ENCODE measurements at places on chromosomes 3 and 15. TPM values are rescaled to one million over a fixed set of nuclear protein-coding genes. Genes with fewer than 3 reads are reported as not detected.

The KLF15 gene
- total RNA-seq, result 21.9 TPM

DNA sequence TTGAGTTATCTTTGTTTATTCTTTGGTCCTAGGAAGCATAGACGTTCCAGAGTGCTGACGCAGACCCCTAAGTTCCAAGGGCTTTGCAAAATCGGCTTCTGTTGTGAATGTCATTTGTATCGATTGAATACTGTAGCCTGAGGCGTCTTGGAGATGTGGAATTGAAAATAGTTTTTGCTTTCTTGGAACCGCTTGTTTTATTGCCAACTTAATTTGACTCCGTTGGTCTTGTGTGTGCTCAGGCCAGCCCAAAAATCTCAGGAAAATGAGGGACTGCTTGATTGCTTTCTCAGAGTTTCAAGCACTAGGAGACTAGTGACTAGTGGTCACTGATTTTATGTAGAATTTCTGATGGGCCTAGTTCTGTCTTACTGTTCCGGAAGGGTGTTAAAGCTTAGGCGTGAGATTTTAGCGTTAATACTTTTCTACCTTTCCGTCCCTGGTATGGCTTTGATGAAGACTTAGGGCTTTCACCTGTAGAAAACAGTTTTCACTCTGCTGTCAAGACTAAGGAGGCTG is 263 bp upstream of the UTS2B start:
- DNase-seq, result no peak

The TMEM108 gene
- total RNA-seq, result 1.1 TPM

GRCh38 chr3:46561511-46561910 is 4.6 kb downstream of the LRRC2 start:
- no peak for DNase-seq

GRCh38 chr3:119184796-119185570 is 11.6 kb downstream of the UPK1B start:
- no peak for DNase-seq

The LHFPL4 gene
- total RNA-seq, result 0.70 TPM

GRCh38 chr15:66237513-66238235 is 15.9 kb downstream of the MEGF11 start:
- no peak for DNase-seq

The RETNLB gene
- total RNA-seq, result 17.1 TPM

The LRTM1 gene
- total RNA-seq, result not detected

The CCR9 gene
- total RNA-seq, result 0.12 TPM

GRCh38 chr3:142315083-142315482 is 89.7 kb upstream of the GK5 start:
- no peak for DNase-seq

DNA sequence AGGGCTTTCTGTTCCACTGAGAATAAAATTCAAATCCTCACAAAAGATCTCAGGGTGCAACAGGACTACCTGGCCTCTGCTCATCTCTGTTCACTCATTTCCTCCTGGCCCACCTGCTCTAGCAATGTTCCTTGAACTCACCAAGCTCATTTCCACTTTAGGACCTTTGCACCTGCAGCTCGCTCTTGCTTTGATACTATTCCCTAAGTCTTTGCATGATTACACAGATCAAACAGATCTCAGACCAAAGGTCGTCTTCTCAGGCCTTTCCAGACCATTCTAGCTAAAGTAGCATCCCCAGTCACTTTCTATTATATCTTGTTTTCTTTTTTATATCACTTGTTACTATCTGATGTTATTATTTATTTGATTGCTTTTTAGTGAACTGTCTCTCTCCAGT is 54.7 kb downstream of the B3GNT5 start:
- DNase-seq, result peak; percentile 81

- DNase-seq, result no peak
Measured at GRCh38 chr3:64895106-64895990, 207.5 kb upstream of the ADAMTS9 start.

DNA sequence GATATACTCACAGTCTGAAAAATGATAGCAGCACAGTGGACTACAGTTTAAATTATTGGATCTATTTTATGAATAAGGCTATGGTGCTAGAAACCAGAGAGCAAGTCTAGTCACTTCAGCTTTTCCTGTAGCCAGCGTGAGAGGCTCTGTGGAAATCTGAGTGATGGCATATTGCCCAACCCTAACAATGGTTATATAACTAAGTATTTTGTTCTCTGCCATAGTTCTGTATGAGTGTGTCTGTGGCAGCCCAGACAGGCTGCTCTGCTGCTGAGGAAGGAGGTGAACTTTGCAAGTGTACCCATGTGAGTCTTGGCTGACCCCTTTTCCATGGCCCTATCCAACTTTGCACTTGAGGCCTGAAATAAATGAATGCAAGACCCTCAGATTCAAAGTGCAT is 105.7 kb downstream of the LRTM1 start:
- DNase-seq, result no peak

The CILP gene
- total RNA-seq, result 14.7 TPM

GRCh38 chr15:34085746-34086145 is 15.9 kb downstream of the EMC7 start:
- DNase-seq, result no peak

- DNase-seq, result no peak
Measured at GRCh38 chr3:188446014-188446413, 292.1 kb downstream of the LPP start.

GRCh38 chr3:127395663-127396355 is 108.0 kb upstream of the PRR20G start:
- DNase-seq, result peak; percentile 20

DNA sequence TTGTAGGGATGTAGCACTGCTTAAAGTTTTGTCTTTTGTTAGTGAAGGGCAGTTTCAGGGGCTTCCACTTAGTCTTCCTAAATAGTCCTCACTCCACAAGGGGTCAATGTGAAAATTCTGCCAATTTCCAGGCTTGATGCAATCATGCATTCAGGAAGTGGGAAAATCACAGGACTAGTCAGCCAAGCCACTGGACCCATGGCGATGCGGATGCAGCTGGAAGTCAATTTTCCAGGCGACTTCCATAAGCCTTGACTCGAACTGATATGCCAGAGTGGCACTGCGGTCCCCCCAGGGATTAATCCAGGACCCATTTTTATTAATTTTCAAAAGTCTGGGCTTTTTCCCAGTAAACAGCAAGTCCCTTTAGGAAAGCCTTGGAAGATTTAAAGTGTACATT is 26.1 kb downstream of the GBE1 start:
- no peak for DNase-seq

DNA sequence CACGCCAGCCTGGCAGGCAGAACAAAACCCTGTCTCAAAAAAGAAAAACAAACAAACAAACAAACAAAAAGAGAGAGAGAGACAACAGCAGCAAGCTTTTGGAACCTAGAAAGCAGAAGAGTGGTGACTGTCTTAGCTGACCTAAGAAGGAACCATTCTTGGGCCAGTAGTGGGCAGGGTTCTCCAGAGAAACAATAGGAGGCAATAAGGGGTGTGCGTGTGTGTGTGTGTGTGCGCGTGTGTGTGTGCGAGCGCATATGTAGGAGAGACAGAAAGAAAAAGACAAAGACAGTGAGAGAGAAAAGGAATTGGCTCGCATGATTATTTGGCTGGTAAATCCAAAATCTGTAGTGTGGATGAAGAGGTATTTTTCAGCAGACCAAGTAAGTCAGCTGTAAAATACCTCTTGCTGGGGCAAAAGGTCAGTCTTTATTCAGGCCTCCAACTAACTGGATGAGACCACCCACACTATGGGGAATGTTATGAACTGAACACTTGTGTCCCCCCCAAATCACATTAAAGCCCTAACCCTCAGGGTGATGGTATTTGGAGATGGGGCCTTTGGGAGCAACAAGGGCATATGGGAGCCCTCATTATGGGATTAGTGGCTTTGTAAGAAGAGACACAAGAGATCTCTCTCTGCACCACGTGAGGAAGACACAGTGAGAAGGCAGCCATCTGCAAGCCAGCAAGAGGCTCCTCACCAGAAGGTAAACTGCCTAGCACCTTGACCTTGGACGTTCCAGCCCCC is 15.1 kb upstream of the BLM start:
- DNase-seq, result no peak

DNA sequence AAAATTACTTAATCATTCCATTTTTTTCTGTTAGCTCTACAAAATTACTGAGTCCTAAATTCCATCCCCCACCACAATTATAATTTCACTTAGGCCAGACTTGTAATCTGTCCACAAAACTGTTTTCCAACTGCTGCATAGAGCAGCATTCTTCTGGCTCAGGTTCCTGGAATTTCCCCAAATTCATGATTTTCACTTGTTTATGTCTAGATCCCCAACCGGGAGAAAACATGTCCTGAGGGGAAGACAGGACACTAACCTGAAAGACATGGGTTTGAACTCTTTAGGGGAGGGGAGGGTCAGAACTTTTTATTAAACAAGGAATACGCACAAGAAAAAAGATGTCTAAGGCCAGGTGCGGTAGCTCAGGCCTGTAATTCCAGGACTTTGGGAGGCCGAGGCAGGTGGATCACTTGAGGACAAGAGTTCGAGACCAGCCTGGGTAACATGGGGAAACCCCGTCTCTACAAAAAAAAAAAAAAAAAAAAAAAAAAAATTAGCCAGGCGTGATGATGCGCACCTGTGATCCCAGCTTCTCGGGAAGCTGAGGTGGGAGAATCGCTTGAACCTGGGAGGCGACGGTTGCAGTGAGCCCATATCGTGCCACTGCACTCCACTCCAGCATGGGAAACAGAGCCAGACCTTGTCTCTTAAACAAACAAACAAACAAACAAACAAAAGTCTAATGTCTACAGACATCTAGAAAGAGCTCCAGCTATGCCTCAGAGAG is 1.5 kb downstream of the ETFA start:
- DNase-seq, result no peak

The PROK2 gene
- total RNA-seq, result 0.46 TPM

The AGBL1 gene
- total RNA-seq, result 0.10 TPM

DNA sequence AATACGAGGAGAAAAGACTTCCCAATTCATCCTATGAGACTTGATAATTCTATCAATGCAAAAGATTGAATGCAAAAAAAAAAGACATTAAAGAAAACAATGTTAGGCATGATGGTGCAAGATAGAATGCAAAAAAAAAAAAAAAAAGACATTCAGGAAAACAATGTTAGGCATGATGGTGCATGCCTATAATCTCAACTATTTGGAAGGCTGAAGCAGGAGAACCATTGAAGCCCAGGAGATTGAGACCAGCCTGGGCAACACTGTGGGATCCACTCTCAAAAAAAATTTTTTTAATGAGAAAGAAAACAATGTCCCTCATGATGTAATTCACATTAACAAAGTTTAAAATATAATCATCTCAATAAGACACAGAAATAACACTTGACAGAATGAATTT is 75.9 kb downstream of the MYO9A start:
- no peak for DNase-seq

- peak; percentile 42 for DNase-seq
Measured at GRCh38 chr3:134357914-134358811, 16.1 kb downstream of the AMOTL2 start.

DNA sequence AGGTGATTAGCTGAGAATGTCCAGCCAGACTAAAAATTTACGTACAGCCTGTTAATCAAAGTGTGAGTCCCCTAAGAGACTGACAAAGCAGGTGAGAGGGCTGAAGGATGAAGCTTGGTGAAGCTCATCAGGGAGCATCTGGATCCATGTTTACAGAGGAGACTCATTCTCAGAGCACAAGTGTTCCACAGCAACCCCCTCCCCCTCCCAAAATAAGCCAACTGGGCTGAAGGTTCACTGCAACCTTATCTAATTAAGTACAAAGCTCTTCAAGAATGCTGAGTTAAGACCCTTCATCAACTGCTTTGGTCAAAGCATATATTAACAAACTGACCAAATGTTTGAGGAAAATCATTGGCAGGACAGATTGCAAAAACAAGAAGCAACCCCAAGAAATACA is 262.6 kb upstream of the ZNF385D start:
- DNase-seq, result no peak

Measured in mucosa of descending colon (tissue), 3 donors.